Stimulated activated CD4-positive, alpha-beta T cell treated with anti-CD3 and anti-CD28 coated beads, Interleukin-1b, Interleukin-23, amount 100 ng/mL, for 24 hours (primary cell): ENCODE measurements at places on chromosomes 12 and 14.

DNA sequence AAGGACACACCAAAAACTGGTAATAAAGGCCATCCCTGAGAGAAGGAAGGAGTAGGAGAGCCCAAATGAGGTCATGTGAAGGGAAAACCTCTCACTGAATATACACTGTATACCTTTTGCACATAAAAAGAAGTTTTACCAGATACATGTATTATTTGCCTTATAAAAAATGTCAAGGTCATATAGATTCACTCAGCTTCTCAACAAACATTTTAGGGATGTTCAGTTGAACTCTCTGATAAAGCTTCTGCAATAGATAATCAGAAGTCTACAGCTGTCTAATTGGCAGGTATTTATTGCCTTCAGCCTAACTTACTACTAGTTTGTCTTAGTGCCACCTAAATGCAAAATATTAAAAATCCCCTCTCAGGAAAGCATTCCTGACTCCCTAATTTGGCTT is 8.7 kb downstream of the SLC11A2 start:
- DNase-seq: no peak

GRCh38 chr12:58914457-58914856 is 5.8 kb downstream of the LRIG3 start:
- DNase-seq: no peak

GRCh38 chr12:101866615-101867373 is 10.6 kb upstream of the DRAM1 start:
- no peak for DNase-seq

- no peak for DNase-seq
Observed at GRCh38 chr12:95083938-95084337, 10.5 kb upstream of the NR2C1 start.

GRCh38 chr14:73726025-73726961 is 12.1 kb upstream of the PNMA1 start:
- DNase-seq: no peak

DNA sequence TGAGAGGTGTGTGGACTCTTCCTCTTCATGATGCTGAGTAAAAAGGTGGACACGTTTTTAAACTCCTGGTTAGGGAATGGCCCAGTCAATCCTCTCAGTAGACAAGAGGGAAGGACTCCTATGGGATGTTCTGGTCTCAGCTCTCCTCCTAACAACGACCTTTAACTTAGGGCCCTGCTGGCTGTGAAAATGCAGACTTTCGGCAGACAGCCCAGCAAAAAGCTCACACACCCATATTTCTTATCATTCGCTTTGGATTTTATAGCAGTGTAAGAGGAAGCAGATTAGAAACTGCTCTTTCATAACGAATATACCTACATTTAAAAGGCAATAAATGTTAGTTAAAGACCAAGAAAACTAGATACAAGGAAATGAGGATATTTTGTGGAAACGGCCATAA is 18.0 kb upstream of the YARS2 start:
- no peak for DNase-seq

DNA sequence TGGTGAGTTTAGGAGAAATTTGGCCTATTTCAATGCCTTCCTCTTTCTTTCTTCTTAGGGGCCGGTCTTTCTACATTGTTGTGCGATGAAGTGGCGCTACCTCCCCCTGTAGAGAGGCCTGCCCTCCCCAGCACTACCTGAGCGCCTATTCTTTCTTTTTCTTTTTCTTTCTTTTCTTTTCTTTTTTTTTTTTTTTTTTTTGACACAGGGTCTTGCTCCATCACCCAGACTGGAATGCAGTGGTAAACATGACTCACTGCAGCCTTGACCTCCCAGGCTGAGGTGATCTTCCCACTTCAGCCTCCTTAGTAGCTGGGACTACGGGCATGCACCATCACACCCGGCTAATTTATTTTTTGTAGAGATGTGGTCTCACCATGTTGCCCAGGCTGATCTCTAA is 136.1 kb upstream of the MAX start:
- no peak for DNase-seq

DNA sequence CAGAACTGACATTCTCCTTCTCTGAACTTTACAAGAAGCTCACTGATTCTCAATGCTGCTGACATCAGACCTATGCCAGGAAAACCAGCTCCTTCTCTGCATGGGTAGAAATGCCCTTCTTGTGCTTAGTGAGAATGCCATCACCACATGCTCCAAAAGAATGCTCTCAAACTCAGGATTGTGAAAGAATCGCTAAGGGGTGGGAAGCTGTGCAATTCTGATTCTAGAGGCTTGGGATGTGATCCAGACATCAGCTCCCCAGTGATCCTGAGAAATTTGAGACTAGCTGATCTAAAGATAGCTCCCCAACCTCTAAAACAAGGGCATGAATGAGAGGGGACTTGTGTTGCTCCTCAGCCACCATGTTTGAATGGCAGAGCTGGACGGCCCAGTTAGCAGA is 113.2 kb downstream of the DPF3 start:
- DNase-seq: no peak

DNA sequence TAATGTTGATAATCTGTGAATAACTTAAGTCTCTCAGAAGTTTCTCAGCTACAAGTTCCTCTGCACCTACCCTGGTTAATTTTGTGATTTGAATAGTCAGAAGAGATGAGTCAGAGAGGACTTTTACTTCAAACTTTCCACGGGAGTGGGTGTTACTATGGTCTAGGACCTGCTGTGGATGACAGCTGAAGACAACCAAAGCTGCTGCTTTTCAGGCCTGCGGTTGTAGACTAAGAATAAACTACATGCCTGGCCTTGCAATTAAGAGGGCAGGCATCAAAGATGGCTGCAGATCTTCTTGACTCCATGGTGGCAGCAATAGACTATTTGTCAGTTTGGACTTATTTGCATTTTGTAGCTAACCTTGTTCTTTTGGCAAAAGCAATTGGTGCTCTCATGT is 227.1 kb upstream of the KRR1 start:
- peak; percentile 21 for DNase-seq

GRCh38 chr14:100569734-100570286 is 17.4 kb downstream of the BEGAIN start:
- DNase-seq: no peak

GRCh38 chr14:83217492-83217891 is 1683.8 kb upstream of the SEL1L start:
- DNase-seq: no peak
